ENCODE measurements at places on chromosomes 13 and 19.

- peak; percentile 93 for DNase-seq
Observed at GRCh38 chr19:12333162-12334159, at the start of gene ZNF563. Gene ZNF563 (minus strand): TSS chr19:12333633. CDS start chr19:12333482, 151 bp downstream.

GRCh38 chr13:24272452-24273161 is 36.8 kb upstream of the C1QTNF9 start:
- DNase-seq: no peak

DNA sequence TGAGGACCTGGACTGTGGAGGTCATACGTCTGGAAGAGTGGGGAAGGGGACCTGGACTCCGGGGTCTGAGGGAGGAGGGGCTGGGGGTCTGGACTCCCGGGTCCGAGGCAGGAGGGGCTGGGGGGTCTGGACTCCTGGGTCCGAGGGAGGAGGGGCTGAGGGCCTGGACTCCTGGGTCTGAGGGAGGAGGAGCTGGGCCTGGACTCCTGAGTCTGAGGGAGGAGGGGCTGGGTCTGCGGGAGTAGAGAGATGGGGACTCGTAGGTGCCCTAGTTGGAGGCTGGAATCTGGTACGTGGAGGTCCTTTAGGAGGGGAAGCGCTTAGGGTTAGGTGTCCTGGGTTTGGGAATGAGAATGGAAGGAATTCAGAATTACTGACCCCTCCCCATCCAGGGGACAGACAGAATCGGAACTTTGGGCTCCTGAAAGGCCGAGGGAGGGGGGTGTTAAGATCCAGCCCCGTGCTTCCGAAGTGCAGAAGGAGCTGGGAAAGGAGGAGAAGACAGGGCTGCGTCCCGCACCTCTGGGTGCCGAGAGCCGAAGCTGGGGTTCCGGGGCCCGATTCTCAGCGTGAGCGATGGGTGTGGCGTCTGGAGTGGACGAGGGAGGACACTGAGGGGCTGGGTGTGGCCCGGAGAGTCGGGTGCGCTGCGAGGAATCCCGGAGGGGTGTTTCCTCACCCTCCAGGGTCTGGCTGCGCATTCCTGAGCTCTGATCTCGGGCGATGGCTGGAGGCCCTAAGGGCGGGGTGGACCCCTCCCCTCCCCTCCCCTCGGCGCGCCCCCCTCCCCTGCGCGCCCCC is 608 bp downstream of the MYADM start:
- DNase-seq: no peak

- DNase-seq: no peak
Observed at GRCh38 chr19:19502281-19502680, 13.1 kb downstream of the TSSK6 start.

GRCh38 chr13:29892151-29892550 is 41.7 kb upstream of the UBL3 start:
- DNase-seq: no peak

DNA sequence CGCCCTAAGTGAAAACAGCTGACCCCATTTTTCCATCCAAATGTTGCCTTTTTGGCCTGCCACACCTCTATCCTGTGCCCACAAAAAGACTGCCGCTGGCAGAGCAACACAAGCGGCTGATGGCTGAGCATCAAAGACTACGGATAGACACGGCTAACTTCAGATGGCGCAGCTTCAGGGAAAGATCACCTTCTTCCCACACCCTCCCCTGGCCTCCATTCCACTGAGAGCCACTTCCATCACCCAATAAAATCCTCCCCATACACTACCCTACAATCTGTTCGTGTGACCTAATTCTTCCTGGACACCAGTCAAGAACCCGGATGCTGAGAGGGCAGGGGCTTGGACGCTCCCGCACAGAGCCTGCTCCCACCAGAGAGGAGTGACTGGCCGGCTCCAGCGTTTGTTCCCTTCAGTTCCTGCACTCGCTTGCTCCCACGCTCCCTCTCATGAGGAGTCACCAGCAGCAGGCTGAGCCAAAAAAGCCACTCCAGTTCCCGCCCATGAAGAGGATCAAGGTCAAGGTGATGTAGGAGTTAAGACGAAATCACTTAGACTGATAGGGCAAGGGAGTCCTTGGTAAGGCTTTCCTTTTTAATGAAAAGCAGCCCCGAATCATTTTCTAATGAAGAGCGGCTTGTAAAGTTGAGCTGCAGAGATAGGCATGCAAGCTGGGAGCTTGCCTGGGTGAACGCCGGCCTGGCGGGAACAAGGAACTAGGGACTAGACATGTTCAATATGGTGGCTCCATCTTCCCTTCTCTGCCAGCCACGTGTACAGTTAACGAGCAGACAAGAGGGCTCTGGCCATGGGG is 35.7 kb downstream of the TSKS start:
- no peak for DNase-seq

- peak; percentile 27 for DNase-seq
Observed at GRCh38 chr19:11137542-11138384, 17.8 kb downstream of the SPC24 start.

DNA sequence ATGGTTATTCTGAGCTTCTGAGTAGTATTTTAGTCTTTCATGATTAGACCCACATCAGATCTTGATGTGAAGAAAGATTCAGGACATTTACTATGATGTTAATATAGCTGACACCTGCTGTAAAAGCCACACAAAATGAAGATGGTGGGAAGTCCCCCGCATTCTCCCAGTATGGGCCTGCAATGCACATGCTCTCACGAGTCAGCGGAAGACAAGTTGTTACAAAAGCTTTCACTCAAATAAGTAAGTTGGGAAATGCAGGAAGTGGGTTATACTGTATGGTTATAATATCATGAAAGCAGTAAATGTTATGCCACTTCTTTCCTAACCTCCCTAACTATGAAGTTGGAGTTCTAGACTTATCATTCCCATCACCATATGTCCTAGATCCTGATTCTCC is 171.9 kb downstream of the KLF5 start:
- no peak for DNase-seq

DNA sequence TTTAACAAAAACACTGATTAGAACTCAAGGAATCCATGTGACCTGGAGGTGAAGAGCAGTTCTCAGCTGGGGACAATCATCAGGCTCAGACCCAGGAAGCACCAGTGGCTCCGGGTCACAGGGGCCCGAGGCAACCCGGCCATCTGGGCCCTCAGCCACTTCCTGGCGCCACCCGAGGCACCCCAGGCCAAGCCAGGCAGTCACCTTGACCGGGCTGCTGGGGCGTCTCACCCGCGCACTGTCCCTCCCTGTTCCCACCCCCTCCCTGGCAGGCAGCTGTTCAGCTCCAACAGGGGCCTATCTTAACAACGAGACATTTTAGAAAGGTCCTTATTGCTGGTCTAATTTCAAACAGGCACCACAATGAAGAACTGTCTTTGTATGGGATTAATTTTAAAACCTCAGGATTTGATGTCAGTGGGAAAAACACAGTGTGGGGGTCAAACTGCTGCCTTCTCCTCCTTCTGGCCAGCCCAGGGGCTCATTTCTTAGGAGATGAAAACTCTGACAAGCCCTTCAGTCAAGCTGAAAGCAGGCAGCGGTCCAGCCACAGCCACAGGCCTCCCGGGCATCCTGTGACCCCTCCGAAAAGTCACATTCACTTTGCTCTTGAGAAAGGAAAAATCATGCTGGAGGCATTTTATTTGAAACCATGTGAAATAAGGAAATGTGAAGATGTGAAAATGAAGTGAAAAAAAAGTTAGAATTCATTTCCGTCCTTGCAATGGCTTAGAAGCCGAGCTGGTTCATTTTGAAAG is 83.3 kb downstream of the KCTD15 start:
- no peak for DNase-seq

DNA sequence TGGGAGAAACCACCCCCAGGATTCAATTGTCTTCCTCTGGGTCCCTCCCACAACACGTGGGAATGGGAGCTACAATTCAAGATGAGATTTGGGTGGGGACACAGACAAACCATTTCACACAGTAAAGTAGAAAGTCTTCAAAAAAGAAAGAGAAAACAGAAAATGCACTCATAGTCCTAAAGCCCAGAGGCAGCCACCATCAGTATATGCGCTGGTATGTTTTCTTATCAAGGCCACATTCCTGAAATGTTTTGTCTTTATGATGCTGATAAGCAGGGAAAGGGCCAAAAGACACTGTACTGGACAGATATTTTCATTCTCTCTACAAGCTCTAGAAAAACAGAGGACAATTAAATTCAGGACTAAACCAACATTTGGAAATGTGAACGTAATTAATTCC is 375.8 kb upstream of the TSHZ3 start:
- DNase-seq: no peak

- DNase-seq: no peak
Observed at GRCh38 chr13:101150998-101151397, 265.3 kb downstream of the NALCN start.

DNA sequence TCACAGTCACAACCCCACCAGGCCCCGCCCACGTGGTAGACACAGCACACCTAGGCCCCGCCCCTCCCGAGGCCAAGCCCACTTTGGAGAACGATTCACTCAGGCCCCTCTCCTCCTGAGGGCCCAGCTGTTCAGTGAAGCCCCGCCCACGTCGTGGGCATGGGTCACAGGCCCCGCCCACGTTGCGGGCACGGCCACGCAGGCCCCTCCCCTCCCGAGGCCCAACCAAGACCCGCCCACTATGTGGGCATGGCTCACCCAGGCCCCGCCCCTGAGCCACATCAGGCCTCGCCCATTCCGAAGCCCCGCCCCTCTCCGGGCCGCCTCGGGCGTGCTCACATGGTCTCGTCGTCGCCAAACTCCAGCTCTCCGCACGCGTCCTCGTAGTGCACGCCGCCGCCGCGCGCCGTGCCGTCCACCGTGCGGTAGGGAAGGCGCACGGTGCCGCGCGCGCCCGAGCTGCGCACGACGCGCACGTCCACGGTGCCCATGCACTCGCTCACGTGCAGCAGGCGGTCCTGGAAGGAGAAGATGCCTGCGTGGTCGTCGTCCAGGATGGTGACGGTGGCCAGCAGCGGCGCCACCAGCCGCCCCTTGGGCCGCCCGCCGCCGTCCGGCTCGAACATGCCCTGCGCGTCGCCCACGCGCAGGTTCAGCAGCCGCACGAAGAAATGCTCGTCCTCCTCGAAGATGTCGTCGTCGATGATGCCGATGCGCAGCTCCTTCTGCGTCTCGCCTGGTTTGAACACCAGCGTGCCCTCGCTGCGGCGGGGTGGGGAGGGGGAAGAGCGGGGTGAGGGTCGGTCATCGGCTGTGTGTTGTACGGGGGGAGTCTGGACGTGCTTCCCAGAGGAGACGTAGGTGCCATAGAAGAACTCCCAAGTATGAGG is 24.0 kb downstream of the SLC8A2 start:
- peak; percentile 25 for DNase-seq

GRCh38 chr19:5102520-5102919 is 133.6 kb downstream of the KDM4B start:
- DNase-seq: no peak

DNA sequence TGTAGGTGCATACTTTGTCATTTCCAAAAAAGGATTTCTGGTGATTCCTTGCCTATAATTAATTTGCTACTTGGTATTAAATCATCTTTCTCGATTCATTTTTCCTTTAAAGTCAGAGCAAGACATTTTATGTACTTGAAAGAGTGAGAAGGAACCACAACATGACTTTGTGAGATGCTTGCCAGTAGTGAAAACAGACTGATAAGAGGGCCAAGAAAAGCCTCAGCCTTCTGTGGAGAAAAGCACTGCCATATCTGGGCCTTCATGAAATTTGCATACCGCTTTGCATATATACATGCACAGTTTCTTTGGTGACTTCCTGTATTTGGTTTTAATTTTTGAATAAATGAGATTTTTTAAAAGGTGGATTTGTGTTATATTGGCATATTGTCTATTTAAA is 128.4 kb downstream of the CDK8 start:
- DNase-seq: no peak

- no peak for DNase-seq
Observed at GRCh38 chr13:108527844-108528243, 101.6 kb upstream of the MYO16 start.

DNA sequence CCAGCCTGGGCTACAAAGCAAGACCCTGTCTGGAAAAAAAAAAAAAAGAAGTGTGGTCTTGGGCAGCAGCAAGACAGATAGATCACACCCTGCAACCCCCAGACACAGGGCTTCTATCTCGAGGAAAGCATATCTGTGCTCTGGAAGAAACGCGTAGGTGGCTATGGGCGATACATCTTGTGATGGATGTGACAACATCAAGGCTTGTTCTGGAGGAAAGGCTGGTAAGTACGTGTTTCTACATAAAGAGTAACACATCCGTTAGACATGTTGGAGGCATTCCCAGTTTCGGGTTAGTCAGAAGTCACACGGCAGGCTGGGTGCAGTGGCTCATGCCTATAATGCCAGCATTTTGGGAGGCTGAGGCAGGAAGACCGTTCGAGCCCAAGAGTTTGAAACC is 6.6 kb upstream of the DHDH start:
- DNase-seq: no peak

DNA sequence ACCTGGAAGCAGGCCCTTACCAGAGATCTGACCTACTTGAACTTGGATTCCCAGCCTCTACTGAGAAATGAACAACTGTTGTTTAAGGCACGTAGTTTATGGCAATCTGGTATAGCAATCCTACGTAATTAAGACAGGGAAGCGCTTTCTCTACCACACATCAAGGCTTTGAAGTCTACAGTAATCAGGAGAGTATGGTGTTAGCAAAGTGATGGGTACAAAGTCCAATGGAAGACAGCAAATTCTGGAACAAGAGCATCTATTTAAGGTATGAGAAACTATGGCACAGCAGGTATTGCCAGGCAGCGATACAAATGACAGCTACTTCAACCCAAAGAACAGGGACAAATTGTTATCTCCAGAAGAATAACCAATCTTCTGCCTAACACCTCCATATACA is 3.1 kb downstream of the ZNF563 start:
- DNase-seq: no peak

DNA sequence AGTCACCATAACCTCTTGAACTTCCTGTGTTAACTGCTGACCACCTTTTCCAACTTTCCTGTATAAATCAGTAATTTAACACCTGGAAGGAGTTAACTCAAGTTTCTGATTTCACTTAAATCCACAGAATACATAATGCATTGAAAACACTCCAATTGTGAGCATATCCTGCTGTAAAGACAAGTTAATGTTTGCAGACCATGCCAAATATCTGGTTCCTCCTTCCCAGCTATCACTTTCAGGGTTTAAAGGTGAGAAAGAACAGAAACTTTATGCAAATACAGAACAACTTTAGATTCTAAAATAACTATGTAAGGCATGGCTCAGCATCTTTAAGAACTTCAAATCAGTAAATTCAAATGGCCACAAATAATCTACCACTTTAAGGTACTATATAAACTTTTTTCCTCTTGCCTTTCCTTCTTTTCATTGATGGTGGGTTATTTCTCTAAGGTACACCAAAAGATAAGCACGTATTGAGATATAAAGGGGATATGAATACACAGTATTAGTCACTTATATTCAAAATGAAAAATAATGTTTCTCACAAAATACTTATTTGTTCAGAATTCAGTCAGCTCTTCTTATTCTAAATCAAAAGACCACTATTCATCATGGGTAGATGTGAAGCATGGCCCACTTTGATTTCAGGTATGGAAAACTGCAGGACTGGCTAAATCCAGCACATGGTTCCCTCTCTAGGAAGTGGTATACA is 6.6 kb upstream of the TPTE2 start:
- no peak for DNase-seq

GRCh38 chr19:508204-509150 is 1.2 kb downstream of the TPGS1 start:
- no peak for DNase-seq

Measured in activated CD4-positive, CD25-positive, alpha-beta regulatory T cell (primary cell).